ENCODE measurements at places on chromosomes 7 and 10.

DNA sequence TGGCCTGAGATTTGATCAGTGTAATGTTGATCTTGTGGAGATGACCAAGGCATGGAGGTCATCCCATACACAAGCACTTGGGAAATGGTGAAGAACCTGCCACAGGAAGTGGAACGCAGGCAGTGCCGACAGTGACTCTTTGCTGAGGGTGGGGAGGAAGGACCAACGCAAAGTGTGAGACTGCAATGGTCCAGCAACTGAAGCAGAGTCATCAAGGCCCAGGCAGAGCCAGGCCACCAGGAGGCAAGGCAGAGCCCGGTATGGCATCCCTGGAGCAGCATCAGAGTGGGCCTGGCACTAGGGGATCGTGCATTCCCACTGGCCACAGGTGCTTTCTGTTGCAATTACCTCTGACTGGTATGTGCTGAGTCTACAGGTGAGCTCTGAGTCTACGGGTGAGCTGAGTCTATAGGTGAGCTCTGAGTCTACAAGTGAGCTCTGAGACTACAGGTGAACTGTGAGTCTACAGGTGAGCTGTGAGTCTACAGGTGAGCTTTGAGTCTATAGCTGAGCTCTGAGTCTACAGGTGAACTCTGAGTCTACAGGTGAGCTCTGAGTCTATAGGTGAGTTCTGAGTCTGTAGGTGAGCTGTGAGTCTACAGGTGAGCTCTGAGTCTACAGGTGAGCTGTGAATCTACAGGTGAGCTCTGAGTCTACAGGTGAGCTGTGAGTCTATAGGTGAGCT, 132.9 kb downstream of the KLF6 start:
- DNase-seq = no peak

DNA sequence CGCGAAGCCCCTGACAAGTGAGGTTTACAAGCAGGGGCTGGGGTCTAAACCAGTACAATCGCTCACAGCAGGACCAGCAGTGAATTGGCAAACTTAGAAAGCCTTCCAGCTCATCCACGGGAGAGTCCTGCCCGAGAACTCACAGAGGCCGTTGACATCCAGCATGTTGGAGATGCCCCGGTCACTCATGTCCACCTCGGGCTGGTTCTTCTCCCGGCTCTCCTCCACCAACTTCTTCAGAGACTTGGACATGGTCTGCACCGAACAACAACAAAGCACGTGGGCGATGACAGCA, 447 bp downstream of the RSU1 start:
- no peak for DNase-seq

GRCh38 chr7:23530405-23530804, 1.4 kb downstream of the TRA2A start:
- DNase-seq = peak; percentile 60

GRCh38 chr10:122087436-122087835, 98.5 kb downstream of the TACC2 start:
- no peak for DNase-seq

DNA sequence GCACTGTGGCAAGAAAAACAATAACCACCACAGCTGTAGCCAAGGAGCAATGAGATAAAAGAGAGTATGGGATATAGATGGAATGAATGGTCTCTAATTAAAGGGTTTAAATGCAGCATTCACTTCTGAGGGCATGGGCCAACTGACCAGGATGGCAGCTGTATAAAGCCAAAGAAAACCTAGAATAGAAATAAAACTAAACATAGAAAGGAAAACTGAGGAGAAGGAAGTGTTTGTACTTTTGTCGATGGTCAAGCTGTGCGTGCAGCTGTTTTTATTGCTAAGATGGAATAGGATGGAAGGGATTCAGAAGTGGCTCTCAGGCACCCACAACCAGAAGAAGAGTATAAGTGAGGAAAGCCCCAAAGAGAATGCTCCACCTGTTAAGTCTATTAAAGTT, 37.9 kb downstream of the ZC3HC1 start:
- no peak for DNase-seq

GRCh38 chr10:114261076-114261475, 22.0 kb downstream of the VWA2 start:
- no peak for DNase-seq

DNA sequence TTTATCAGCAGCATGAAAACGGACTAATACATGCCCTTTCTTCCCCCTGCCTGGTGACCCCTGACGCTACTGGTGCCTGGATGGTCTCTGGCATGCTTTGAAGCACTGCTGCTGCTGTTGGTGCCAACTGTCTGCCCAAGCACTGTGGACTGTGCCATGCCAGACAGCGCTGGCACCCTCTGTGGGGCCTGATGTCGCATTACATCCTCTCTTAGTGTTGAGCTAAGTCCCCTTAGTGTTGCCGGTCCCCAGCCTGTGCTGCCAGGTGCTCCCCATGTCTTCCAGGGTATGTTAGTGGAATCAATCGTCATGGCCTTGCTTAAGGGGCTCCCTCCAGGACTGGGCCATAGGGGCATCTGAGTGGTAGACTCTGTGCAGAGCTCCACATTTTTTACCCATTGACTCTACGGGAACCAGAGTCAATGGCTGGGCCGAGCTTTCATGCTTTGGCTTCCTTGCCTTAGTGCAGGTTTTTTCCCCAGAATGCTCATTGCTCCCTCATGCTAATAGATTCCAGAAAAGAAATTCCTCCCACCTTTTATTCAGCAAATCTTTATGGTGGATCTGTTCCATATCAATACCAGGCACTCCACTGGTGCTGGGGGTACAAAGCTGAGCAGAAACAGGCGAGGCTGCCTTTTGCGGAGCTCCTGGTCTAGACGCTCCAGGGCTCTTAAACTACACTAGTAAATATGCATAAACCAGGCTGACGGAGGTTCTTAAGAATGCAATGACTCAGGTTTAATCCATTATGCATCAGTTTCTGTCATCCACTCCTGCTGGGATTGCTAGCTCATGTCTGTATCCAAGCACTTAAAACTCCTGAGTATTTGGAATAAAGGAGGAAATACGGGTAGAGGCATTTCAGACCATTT, 21.8 kb upstream of the MRC1 start:
- DNase-seq = no peak

- no peak for DNase-seq
These were observed 66.9 kb upstream of the DOCK1 start for GRCh38 chr10:126838316-126838715.

GRCh38 chr10:118412932-118413331, 70.8 kb upstream of the FAM204A start:
- no peak for DNase-seq

GRCh38 chr10:28810057-28810870, 132.9 kb downstream of the BAMBI start:
- no peak for DNase-seq

DNA sequence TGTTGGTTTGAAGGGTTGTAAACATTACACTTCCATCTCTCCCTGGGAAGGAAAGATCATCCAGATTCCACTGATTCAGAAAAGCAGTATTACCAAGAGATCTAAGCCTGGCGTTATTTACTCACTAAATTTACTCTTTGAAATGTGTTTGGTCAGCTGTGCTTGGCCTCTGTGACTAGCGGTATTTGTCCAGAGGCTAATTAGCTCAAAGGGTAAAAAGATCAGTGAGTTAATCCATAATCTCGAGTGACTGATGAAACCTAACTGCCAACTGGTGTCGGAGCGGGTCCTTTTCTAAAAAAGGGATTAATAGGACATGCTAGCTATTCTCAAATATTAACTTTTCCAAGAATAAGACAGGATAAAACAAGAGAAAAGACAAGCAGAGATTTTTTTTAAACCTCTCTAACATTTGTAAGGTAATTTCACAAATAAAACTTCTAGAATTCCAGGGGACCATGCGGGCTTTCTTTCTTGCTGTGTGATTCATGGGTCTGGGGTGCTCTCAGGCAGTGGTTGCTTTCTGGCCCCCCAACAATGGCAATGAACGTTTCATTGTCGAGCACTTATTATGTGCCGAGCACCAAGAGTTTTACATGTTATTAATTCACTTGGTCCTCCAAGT, 247.3 kb upstream of the AOAH start:
- no peak for DNase-seq

- no peak for DNase-seq
These were observed 36.9 kb upstream of the GNA12 start for GRCh38 chr7:2880874-2881533.

DNA sequence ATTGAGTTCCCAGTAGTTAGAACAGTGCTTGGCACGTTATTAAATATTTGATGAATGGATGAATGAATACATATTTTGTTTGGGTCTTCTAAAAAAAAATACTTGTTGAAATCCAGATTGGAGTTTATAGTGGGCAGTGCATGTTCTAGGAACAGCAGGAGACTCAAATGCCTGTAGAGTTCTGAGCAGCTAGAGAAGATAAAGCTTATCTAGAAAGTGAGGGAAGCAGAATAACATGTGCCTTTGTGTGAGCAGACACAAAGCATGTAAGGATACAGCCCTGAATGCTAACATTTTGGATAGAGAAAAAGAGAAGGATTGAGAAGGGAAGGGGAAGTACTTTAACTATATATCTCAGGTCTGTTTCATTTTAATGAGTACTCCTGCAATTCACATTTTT, 71.9 kb downstream of the SRI start:
- no peak for DNase-seq

- peak; percentile 88 for DNase-seq
These were observed at the start of gene FBXL15 for GRCh38 chr10:102420714-102421506. FBXL15 (plus strand) TSS chr10:102420836; CDS start chr10:102421130, 294 bp downstream.

DNA sequence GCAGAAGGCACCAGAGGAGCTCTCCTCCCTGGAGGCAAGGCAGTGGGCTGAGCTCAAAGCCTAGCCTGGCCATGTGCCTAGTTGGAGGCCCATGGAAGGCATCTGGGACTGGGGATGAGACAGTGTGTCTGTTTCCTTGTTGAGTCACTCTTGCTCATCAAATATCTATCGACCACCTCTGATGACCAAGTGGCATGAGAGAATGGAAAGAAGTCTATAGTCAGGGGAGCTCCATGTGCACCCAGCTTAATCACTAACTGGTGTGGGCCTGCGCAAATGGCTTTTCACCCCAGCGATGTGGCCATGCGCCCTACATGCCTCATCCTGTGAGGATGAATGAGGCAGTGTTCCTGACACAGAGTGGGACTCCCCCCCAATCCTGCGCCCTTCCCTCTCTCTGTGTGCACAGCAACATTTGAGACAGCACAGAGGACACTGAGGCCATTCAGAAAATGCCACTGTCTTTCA, 229.9 kb downstream of the RPS24 start:
- DNase-seq = no peak

DNA sequence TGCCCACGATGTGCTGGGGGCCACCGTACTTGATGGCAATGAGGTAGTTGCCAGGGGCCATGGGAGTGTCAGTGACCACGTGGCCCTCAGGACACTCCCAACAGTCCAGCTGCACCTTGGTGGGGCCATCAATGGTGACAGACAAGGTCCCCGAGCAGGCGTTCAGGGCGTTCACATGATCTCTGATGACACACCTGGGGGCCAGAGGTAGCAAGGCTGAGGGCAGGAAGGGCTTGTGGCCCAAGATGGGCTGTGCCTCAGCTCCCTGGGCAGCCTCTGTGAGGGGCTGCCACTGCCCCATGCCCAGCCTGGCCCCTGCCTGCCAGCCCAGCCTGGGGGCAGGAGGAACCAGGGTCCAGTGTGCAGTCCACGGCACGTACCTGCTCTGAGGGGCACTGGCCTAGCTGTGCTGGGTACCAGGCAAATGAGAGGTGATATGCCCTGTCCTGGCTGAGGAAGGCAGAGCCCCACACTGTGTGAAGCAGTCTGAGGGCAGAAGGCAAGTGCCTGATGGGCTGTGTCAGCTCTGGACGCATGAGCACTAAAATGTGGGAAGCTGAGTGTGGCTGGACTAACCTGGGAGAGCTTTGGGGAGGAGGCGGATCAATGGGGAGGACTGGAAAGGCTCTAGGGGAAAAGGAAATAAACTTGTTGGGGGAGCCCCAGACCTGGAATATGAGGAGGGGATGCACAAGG, 3.5 kb upstream of the KCP start:
- no peak for DNase-seq

- DNase-seq = no peak
These were observed 42.0 kb upstream of the RHOBTB1 start for GRCh38 chr10:60985951-60986350.

DNA sequence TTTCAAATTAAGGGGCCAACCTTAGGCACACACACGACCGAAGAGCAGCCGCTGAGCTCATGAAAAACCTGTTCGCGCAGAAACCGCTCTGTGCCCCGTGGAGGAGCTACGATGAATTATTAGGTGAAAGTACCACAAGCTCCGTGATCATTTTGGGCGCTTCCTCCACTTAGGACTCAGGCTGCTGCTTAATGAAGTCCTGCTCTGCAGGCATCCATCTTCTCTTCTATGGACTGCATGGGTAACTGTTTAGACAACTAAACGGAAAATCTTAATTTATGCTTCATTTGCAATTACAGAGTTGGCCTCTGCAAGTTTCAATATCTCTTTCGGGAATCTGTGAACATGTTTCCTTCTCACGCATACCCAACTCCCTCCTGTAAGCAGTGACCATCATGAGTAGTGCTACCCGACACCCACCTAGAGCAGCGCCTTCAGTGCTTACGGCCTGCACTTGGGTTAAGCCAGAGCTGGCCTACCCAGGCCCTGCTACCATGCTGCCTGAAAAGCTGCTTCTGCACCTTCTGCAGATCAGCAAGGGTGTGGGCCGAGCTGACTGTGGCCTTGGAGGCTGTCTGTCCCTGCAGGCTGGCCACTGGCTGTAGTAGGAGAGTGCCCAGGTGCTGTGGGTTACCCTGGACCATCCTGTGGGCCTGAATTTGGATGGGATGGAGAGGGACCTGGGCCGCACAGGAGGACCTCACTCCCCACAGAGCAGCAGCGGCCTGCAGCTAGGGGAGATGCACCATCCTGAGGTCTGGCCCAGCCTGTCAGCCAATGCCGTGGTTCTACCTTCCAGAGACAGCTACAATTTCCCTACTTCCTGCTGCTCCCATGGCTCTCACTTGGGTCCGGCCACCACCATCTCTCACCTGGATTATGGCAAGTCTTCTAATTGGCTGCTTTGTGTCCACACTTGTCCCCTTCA, 36.0 kb downstream of the GNA12 start:
- DNase-seq = no peak

- DNase-seq = peak; percentile 27
These were observed 9.4 kb downstream of the SH3PXD2A start for GRCh38 chr10:103845972-103846371.

GRCh38 chr10:46228563-46229071, 58.2 kb upstream of the ANTXRL start:
- DNase-seq = peak; percentile 52

- no peak for DNase-seq
These were observed 107.5 kb downstream of the PCLO start for GRCh38 chr7:83055197-83055596.

DNA sequence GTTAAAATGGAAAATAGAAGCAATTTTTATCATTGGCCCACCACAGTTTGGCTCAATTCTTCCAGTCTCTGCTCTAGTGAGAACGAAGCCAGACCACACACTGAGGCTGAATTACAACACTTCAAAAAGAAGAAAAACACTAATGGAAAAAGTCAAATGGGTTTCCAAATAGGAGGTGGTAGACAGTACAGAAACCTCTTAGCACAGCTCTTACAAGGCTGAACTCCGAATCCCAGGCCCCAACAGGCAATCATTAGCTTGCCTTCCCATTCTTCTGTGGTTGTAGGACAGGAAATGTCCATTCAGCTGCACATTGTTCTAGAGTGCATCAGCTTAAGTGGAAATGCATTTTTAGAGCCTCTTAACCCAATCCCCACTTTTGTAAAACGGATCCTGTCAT, 115.1 kb upstream of the MEOX2 start:
- DNase-seq = no peak

GRCh38 chr10:47058961-47059391, 147.7 kb downstream of the PTPN20 start:
- DNase-seq = no peak

- DNase-seq = no peak
These were observed 50.9 kb downstream of the GLI3 start for GRCh38 chr7:42186151-42186550.

GRCh38 chr7:82021713-82022112, 251.9 kb upstream of the HGF start:
- DNase-seq = no peak

Measured in CD4-positive, CD25-positive, alpha-beta regulatory T cell (primary cell).